ENCODE measurements at places on chromosomes 16 and 17.

DNA sequence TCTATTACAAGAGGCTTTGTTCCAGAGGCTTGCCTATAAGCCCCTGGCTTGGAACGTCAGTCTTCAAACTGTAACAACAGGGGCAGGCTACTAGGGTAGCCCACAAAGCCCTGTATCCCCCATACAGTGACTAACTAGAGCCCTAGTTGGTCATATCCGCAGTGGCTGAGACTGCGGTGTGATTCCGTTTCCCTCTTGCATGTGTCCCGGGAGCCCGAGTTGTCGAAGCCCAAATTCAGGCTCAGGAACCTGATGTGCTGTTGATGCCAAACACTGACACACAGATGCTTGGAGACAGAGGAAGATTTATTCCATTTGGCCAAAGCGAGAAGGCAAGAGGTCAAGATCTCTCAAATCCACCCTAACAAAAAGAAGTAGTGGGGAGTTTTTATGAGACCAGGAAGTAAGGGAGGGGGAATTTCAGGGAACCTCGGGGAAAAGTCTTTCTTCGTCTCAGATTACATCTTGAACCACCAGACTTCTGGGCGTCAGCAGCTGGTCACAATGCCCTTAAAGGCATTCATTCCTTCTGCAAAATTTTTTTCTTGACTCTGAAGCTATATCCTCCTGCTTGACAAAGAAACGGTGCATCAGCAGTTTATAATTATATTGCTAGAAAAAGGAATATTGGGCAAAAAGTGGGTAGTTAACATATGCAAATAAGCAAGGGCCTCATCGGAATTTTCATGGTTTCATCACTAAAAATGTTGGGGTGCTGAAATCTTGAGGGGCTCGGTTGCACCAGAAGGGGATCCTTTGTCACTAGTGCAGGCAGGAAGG lies 879 bp downstream of the SLFN5 start:
- peak; percentile 74 for DNase-seq

DNA sequence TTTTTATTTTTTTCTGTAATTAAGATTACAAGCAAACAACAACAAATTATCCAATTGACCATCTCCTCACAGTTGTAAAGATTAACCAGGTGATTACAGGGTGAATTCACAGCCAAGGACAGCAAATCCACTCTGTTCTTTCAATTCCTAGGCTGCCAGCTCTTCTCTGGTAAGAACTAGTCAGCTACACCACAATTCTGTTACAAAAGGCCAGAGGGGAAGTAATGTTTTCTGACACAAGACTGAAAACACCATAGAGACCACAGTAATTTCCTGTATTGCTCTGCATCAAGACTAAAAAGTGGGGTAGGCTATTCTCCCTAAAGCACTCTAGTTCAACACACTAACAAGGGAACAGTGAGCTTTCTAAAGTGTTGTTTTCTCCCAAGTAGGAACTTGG lies 10.6 kb downstream of the CA10 start:
- DNase-seq: peak; percentile 65

- no peak for DNase-seq
Measured at GRCh38 chr16:8063159-8063558, 527.2 kb downstream of the TMEM114 start.

DNA sequence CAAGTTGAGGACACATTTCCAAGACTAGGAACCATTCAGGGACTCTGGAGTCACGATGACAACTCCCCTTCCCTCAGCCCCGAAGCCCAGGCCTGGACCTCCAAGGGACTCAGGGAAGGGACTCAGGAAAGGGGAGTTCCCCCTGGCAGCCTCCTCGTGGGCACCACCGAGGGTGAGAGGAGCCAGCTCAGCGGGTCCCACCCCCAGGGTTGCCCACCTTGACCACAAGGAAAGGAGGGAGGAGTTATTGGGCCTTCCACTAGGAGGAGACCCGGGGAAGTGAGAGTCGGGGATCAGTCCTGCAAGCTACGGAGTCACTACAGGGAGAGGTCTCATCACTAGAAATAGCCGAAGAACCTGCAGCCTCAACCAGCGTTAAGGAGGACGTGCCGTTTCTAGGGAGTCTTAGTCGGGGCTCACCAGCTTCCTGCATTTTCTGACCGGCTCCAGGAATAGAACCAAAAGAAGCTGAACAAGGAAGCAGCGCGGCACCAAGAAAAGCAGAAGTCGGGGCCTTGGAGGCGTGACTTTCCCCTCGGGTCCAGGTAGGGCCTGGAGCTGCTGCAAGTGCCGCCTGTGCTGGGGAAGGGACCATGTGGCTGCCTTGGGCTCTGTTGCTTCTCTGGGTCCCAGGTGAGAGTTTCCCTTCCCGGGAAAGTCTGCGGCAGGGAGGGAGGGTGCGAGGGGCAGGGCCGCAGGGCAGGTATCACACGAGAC lies at the start of gene CD300A:
CD300A (plus strand) TSS at position 524 of the 717 bp plus-strand sequence; CDS start at position 594, 70 bp downstream.
- no peak for DNase-seq

DNA sequence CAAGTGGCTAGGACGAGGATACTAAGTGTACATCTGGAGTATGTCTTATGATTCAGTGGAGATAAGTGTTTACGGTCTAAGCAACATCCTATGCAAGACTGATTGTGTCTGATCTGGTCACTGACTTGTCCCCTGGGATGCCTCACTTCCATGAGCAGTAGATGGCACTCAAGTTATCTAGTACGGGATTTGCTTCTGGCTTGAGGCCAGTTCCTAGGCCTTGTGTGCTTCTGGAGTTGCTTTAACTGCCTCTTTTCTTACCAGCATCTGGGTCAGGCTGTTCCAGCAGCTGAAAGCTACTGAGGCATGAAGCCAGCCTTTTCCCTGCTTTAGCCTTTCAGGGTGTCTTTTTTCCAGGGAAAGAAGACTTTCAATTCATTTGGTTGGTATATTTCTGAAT lies 23.0 kb downstream of the SUPT6H start:
- peak; percentile 67 for DNase-seq

DNA sequence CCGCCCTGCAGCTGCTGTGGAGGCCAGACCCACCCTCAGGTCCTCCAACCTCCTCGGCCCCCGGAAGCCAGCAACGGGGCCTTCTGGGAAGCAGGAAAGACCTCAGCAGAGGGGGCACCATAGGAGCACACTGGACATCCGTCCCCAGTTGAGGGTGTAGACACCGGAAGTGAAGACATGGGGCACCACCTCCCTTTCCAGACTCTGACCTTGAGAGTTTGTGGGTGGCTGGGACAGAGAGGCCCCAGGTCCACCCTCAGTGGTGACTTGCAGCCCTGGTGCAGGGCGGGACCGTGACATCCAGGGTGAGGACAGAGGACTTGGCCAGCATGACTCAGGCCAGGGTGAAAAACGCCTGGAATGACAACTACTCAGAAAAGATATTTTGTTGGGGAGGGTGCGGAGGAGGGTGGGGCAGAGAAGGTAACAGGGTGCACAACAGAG lies 19.9 kb downstream of the CEP295NL start:
- peak; percentile 90 for DNase-seq

- DNase-seq: peak; percentile 43
Measured at GRCh38 chr17:48613862-48614694, 1.0 kb downstream of the HOXB8 start.

DNA sequence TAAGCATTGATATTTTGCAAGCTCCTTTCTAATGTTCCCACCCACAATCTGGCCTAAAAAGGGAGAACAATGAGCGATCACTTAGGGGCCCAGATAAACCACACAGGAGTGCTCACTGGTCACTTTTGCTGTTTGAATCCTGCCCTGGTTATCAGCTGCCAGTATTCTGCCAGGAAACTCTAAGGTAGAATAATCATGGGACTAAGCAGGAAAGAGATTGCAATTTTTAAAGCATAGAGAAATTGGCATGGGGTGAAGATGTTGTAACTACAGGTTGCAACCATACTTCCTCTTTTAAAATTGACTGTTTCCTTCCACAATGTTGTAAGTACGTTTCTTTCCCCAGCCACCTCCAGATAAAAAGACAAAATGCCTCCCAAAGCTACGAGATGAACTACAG lies 251.2 kb upstream of the CDH11 start:
- DNase-seq: no peak

- DNase-seq: no peak
Measured at GRCh38 chr16:14957576-14958322, 17.1 kb upstream of the PDXDC1 start.

GRCh38 chr17:76124582-76125390 lies 16.3 kb downstream of the FOXJ1 start:
- no peak for DNase-seq

DNA sequence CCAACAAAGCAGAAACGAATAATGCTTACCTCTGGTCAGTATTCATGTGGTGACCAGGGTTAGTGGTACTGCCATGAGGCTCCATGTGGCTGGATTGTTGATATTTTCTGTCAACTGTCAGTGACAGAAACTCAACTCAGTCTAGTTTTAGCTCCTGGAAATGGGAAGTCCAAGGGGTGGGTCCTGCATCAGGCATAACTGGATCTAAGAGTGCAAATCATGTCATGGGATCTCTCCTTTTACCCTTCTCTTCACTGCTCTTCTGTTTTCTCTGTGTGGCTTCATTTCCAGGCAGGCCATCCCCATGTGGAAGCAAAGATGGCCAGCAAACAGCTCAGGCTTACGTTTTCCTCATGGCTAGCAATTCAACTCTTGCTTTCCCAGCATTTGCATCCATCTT lies 39.0 kb upstream of the DHX40 start:
- no peak for DNase-seq

DNA sequence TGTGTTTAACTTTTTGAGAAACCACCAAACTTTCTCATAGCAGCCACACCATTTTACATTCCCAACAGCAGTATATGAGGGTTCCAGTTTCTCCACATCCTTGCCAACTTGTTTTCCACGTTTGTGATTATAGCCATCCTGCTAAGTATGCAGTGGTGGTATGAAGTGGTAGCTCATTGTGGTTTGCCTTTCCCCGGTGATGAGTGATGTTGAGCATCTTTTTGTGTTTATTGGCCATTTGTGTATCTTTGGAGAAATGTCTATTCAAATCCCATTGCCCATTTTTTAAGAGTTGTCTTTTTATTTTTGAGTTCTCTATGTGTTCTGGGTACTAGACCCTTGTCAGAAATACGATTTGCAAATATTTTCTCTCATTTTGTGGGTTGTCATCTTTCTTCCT lies 17.4 kb downstream of the SF3B3 start:
- no peak for DNase-seq

GRCh38 chr16:25018972-25019617 lies 3.9 kb upstream of the ARHGAP17 start:
- no peak for DNase-seq

- DNase-seq: no peak
Measured at GRCh38 chr17:18888766-18889290, 30.9 kb downstream of the PRPSAP2 start.

- DNase-seq: peak; percentile 6
Measured at GRCh38 chr16:57536306-57537193, at the start of gene CCDC102A. TSS of gene CCDC102A (minus strand) at chr16:57536571. CDS start at chr16:57529177, 7,394 bp downstream.

DNA sequence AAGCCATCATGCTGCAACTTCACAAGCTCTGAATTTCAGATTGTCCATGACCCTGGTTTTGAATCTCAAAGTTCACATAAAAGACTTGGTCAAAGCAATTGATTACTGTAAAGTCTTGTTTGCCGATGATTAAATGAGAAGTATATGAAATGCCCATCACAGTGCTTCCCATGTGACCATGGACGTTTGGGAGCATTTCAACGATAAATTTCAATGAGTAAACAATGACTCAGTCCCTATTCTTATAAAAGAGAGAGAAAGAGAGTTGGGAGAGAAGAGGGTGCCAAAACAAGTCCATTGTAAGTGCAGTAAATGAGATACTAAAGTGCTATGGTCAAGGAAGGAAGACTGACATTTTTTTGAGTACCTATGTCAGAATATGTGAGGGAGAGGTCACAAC lies 276.9 kb downstream of the SOX9 start:
- DNase-seq: no peak

DNA sequence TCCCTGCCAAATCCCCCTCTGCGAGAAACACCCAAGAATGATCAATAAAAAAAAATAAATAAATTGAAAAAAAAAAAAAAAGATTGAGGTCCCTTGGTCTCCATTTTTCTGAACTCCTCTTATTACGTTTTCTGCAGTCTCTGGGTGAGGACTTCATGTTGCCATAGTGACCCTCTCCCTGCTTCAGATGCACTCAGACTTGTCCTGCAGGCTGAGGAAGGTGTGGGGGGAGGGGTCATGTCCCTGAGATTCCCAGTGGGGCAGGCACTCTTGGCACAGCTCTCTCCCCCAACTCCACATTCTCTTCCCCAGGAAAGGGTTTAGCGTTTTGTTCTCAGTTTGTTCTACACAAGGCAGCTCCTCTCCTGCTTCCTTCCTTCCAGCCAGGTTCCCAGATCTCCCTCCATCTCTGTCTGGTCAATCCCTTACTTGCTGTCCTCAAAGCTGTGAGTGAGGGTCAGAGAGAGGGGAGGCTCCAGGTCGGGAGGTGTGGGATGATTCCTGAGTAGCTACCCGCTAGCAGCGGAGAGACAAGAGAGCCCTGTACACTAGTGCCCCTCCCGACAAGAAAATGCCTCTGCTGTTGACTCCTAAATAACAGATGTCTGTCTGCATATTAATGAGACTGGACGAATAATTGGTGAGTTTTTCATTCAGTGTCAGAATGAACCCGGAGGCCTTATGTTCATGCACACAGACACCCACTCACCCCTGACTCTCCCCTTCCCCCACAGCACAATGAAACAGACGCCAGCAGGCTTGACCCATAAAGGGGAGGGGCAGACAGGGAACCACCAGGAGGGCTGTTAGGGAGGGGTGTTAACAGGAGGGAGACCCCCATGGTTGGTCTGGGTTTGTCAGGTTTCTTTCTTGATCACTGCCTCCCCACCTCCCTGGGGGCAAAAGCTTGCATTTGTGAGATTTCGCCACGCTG lies 9.2 kb downstream of the RND2 start:
- DNase-seq: no peak

GRCh38 chr16:15510992-15511391 lies 76.6 kb downstream of the BMERB1 start:
- no peak for DNase-seq

- DNase-seq: no peak
Measured at GRCh38 chr16:9953908-9954570, 228.2 kb downstream of the GRIN2A start.

DNA sequence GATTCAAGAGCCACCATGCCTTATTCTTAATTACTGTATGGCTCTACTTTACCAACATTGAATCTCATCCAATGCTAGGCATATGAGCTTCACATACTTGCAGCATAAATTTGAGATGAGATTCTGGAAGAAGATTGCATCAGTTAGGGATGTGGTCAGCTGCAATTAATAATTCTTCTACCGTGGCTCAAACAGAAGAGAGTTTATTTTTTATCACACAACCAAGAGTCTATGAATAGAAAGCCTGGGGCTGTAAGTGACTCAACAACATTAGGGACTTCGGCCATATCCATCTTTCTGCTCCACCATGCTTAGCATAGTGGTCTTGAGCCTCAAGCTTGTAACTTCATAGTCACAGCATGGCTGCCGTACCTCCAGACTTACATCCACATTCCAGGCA lies 179.4 kb upstream of the IRX6 start:
- no peak for DNase-seq

- DNase-seq: no peak
Measured at GRCh38 chr17:14693382-14693781, 392.5 kb downstream of the HS3ST3B1 start.
